ENCODE measurements at places on chromosomes 2 and 18. TPM values are rescaled to one million over a fixed set of nuclear protein-coding genes. Genes with fewer than 3 reads are reported as not detected.

DNA sequence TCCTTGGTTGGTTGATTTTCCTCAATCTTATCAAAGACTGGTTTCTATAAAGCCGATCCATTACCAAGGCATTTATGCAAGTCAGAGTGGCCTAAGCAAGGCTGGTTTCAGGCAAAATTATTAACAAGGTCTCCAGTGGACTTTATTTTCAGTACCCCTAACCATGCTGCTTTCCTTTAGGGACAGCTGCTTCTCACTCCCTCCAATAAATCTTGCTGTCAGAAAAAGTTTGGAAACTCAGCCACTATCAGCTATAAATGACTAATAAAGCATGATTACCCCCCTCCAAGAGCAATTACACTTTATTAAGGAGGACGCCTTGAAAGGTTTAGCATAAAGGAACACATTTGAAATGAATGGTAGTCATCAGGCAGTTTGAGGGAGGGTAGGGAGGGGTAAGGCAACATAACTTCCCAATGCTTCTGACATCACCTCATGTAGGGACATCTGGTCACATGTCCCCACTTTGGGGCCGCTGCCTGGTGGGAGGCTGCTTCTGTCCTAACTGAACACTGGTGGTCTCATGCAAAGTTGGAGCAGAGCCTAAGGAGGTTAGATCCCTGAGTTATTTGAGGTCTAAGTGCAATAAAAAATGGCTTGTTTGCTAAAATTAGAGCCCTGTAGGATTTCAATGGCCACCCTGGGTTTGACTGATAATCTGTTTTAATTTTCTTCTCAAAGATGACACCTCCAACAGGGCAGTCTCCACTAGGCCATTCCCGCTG lies 58.0 kb upstream of the TMEM178A start:
- H3K4me1 ChIP-seq = no peaks in the 10 kb centered on the region
- no peak for DNase-seq
- no peak overlapping the region for H3K4me3 ChIP-seq
- H3K27ac ChIP-seq = no peak overlapping the region

CNGA3 gene
- polyA plus RNA-seq = not detected

DNA sequence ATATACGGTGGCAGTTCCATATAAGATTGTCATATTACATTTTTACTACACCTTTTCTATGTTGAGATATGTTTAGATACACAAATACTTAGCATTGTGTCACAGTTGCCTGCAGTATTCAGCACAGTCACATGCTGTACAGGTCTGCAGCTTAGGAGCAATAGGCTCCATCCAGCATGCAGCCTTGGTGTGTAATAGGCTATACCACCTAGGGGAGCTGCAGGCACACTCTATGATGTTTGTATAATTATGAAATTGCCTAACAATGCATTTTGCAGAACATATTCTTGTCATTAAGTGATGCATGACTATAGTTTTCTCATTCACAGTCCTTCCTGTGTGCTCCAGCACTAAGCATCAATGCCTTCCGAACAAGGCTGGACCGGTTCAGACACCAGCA lies 133.4 kb downstream of the NDUFA10 start:
- H3K4me3 ChIP-seq = no peak overlapping the region
- no peaks in the 10 kb centered on the region for H3K36me3 ChIP-seq
- DNase-seq = no peak
- no peaks in the 10 kb centered on the region for H3K4me1 ChIP-seq

PRKAG3 gene
- polyA plus RNA-seq = not detected

DNA sequence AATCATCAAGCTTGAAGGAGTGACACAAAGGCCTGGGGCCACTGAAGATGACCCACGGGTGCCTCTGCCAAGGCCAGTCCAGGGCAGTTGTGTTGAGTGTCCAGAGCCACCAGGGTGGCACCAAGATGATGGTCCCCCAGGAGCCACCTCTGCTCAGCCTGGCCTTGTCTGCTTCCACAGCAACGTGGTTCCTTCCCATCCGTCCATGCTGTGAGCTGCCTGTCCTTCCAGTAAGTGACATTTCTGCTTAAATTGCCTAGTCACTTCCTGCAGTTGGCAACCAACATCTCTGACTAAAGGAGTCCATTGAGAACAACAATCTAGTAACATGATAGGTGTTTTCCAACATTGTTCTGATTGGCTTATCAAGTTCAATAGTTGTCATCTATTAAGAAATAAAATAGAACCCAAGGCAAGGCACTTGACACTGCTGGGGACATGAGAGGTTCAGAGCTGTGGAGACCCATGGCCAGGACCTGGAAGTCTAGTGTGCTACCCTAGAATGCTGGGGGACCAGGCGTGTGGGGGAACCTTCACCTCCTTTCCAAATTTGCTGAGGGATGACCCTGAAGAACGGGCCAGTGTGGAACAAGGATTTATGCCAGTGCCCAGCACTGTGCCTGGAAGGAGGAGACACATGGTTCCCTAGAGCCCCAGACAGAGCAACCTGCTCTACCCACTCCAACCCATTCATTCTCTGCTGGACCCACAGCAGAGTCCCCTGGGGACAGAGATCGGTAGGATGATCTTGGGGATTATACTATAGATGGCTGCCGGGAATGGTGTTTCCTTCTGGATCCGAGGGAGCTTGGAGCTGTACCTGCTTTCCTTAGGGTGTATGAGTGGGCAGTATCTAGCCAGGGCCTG lies 98.9 kb upstream of the EPC2 start:
- no peak for DNase-seq
- no peak overlapping the region for H3K4me3 ChIP-seq
- no peaks in the 10 kb centered on the region for H3K4me1 ChIP-seq
- no peaks in the 10 kb centered on the region for H3K36me3 ChIP-seq

GPR17 gene
- 0.03 TPM for polyA plus RNA-seq

STARD6 gene
- not detected for polyA plus RNA-seq

GRCh38 chr2:164275659-164276058 lies 345.6 kb downstream of the GRB14 start:
- H3K4me1 ChIP-seq = no peaks in the 10 kb centered on the region
- no peak overlapping the region for H3K27ac ChIP-seq
- no peaks in the 10 kb centered on the region for H3K36me3 ChIP-seq
- no peak for DNase-seq
- no peaks in the 10 kb centered on the region for H3K27me3 ChIP-seq

DNA sequence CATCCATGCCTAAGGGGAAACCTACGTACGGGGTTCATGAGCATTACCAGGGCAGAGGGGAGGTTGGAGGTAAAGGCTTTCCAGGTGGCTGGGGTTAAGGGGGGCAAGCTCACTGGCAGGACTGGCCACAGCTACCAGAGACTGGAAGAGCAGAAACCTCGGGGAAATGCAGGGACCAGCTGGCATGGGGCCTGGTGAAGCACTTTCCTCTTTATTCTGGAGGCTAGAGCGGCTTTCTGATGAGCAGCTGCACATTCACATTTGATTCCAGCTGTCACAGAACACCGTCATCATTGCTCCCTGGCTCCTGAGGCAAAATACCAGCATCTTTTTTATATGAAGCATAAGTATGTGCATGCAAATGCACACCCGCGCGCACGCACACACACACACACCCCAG lies 28.7 kb upstream of the LRRC30 start:
- H3K4me1 ChIP-seq = peaks cover 19% of the 10 kb centered on the region
- no peaks in the 10 kb centered on the region for H3K27me3 ChIP-seq
- no peaks in the 10 kb centered on the region for H3K36me3 ChIP-seq

IL36G gene
- polyA plus RNA-seq = not detected

DNA sequence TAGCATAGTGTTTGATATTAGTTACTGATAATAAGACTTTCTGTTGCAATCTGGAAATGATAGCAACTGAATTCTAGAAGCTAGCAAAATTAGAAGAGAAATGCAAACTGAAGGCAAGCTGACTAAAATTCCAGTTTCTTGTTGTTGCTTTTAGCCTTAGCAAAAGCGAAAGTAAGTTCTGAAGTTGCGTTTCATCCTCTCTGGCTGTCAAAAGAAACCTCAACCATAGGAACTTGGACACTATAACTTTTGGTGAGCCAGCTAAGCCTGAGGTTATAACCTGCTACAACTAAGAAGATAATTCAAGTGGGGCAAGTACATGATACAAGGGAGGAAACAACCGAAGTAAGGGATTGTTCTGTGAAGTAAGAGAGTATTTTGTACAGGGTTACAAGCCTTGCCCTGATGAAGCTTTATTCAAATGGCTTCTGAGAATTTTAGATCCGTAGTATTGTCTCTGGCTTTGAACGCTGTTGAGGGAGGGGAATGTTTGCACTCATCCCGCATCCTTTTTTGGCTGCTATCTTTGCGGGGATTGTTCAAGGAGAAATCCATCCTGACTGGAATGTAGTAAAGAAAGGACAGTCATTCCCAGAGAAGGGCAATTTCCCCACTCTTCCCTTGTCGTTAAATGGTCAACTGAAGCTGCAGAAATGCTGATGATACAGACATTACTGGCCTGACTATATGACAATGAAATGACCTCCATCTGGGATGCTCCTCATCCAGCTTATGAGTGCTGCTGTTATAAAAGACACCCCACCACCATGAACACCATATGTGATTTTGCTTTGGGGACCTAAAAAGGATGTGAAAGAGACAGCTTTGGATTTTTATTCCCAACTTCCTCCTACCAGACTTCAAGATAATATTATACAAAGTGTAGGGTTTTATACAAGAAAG lies 7.0 kb upstream of the TMX3 start:
- no peaks in the 10 kb centered on the region for H3K27me3 ChIP-seq
- no peak overlapping the region for H3K27ac ChIP-seq
- no peak overlapping the region for H3K4me3 ChIP-seq

RFTN2 gene
- polyA plus RNA-seq = 0.08 TPM

DNA sequence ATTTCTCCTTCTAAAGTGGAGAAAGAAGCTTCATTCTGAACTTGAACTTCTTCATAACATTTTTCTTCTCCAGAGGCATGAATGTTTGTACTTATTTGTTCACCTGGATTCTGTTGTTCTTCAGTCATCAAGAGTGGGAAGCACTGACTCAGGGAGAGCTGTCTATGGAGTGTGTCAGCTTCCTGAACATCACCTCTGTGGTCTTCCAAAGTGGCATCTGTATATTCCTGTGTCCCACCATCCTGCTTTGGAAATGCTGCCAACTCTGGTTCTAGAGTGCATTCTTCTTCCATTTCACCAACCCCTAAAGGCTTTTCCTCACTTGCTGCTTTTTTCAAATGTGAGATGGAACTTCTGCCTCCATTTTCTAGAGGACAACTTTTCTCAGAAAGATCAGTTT lies 59.5 kb downstream of the TTN start:
- DNase-seq = no peak
- H3K36me3 ChIP-seq = no peaks in the 10 kb centered on the region
- no peak overlapping the region for H3K4me3 ChIP-seq
- H3K27me3 ChIP-seq = no peaks in the 10 kb centered on the region
- no peaks in the 10 kb centered on the region for H3K4me1 ChIP-seq

DNA sequence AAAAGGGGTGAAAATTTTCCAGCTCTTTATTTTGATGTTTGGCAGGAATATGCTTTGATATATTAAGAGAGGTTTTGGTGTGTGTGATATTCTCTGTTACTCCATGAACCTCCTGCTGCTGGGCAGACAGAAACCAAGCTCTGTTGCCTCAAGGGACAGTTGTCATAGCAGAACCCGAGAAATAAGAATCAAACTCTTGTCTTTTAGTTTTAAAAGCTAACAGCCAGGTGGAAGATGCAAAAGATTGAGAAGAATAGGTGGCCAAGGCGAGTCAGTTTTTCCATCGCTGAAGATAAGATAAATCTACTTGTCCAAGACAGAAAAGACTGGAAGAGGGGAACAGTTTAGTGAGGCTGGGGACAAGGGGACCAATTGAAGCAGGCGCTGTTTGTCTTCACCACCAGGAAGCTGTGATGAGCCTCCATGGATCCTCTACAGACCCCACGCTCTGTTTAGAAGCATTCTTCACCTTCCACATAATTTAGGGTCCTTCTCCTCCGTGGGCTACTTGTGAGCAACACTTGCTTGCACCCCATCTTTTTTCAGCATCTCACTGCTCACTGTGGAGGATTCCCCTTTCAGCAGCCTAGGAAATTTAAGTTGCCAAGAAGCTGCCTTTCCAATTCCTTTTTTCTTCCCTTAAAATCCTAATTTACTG lies 23.9 kb downstream of the PMAIP1 start:
- no peak for DNase-seq
- H3K27me3 ChIP-seq = no peaks in the 10 kb centered on the region
- no peak overlapping the region for H3K27ac ChIP-seq
- H3K36me3 ChIP-seq = no peaks in the 10 kb centered on the region
- no peak overlapping the region for H3K4me3 ChIP-seq

GRCh38 chr2:113169002-113169530 lies 4.7 kb upstream of the PSD4 start:
- no peak overlapping the region for H3K27ac ChIP-seq
- no peak for DNase-seq
- H3K4me3 ChIP-seq = no peak overlapping the region
